ENCODE measurements at places on chromosomes 3 and 15. TPM values are rescaled to one million over a fixed set of nuclear protein-coding genes. Genes with fewer than 3 reads are reported as not detected.

Gene TBC1D21
- total RNA-seq: not detected

Gene CYP8B1
- total RNA-seq: not detected

- DNase-seq: no peak
Observed at GRCh38 chr3:184715943-184716621, 4.2 kb upstream of the MAGEF1 start.

Gene SAMMSON
- not detected for total RNA-seq

DNA sequence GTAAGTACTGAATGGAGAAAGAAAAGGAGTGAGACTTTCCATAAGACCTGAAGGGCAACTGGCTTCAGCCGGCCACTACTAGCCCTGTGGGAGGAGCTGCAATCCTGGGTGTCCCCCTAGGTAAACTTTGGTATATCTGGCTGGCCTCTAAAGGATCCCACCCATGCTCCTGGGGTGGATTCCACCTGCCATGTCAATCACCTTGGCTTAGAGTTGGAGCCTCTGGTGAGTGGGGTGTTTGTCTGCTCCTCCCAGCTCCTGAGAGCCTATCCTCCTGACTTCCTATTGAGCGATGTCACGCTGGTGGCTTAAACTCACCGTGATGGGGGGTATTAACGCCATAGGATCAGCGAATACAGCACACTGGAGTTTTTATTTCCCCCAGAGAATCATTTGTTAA, 2.6 kb downstream of the SPTBN5 start:
- no peak for DNase-seq

DNA sequence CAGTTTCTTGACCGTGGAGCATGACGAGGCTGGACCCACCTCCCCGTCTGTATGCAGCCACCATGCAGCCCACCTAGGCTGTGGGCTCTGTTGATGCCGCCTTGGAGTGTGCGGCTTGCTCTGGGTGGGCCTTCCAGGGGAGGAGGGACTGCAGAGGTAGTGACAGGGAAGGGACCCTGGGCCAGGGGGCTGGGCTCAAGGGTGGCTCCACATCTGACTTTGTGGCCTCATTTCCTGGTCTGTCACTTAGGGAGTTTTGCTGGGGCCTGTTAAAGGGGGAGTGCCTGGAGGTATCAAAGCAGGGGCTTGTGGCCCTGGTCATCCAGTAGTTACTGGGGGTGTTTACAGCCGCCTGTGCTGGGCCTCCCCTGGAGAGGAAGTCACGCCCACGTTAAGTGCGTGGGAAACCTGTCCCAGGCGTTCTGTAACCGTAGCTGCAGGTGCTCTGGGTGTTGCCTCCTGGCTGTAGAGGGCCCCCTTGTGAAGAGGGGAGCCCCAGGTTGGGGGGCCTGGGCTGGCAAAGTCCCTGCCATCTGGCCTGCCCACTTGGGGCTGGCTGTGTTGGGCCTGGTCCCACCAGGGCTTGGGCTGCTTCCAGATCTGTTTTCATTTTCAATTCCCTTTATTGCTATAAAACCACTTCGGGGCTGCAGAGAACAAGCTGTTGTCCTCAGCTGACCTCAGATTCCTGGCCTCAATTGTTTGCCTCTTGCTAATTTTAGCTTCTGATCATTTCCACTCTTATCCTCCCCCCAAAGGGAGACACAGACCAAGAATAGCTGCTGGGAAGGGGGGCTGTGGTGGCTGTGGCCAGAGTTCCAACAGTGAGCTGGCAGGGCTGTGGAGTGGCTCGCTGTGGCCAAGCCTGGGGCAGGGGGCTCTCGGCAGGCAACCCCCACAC, 26.5 kb downstream of the KLF13 start:
- DNase-seq: peak; percentile 74

- DNase-seq: no peak
Observed at GRCh38 chr3:16944356-16944755, 59.6 kb downstream of the PLCL2 start.

Data from activated CD4-positive, alpha-beta T cell treated with anti-CD3 and anti-CD28 coated beads for 36 hours (primary cell).